Amniotic stem cell (primary cell): ENCODE measurements at places on chromosomes 3 and 15.

DNA sequence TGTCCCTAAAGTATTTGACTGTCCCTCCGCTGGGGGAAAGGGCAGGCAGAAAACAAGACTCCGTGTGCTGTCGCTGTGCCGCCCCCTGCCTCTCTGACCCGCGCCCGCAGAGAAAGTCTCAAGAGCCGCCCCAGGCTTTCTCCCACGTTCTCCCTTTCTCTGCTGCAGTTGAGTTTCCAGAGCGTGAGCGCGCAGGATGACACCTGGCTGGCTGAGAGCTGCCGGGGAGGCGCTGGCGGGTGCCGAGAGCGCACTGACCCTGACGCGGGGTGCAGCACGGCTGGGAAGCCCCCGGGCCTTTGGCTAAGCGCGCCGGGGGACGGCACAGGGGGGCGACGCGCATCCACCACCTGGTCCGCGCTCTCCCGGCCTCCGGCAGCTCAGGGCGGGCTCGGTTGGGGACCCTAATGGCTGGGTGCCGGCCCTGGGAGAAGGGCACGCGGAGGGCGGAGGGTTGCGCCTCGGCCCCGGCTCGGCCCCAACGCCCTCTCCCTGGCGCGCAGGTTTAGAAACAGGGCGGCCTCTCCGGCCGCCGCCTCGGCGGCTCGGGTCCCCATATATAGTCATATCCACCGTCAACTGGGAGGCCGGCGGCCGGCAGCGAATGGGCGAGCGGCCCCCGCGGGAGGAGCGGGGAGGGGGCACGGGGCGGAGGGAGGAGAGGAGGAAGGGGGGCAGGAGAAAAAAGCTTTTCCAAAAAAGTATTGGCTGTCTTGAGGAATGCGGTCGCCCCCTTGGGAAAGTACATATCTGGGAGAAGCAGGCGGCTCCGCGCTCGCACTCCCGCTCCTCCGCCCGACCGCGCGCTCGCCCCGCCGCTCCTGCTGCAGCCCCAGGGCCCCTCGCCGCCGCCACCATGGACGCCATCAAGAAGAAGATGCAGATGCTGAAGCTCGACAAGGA is at the start of gene TPM1:
TPM1 (plus strand) TSS at position 774 of the 903 bp plus-strand sequence; CDS start at position 857, 83 bp downstream.
- DNase-seq: peak; percentile 92

- no peak for DNase-seq
Observed at GRCh38 chr3:111032677-111033076, 38.9 kb upstream of the NECTIN3 start.

DNA sequence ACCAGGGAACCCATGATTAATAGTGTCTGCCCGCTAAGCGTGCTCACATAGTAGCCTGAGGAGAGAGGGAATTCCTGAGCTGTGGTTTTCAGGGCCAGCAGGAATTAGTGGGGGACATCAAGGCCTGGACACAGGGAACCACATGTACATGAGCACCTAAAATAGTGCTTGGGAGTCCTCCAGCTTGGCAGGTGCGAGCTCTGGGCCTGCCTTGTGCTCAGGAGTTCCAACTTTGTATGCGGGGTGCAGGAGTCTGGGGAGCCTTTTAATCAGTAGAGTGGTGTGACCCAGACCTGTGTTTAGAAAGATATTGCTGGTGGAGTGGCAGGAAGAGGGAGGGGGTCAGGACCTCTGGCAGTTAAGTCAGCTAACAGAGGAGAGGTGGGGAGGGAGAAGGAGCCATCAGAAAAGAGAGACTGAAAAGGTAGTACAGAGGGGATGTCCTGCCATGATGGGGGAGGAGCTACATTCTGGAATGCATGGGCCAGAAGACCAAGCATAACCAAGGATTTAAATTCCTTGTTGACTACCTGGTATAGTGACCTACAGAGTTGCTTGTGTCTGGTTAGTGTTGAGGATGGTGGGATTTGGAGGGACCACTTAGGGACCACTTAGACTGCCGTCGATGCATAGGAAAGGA is 1.9 kb downstream of the DAG1 start:
- no peak for DNase-seq

GRCh38 chr3:152466784-152467183 is 198.1 kb downstream of the MBNL1 start:
- peak; percentile 23 for DNase-seq

GRCh38 chr3:117036259-117036799 is 326.8 kb downstream of the TUSC7 start:
- peak; percentile 46 for DNase-seq

DNA sequence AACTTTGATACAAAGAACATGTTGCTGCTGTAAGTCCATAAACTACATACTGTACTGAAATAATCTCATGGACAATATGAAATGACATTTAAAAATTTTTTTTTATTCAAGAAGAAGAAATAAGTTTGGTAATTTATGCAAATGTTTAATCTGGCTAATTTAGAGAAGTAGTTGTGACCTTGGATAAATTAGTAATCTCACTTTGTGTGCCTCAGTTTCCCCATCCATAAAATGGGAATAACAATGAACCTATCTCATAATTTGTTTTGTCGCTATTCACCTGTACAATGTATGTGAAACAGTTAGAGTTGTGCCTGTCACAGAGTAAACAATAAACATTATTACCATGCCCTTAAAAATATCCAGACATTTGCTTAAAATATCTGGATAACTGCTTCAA is 15.3 kb upstream of the DPH6 start:
- no peak for DNase-seq

GRCh38 chr3:10495003-10495402 is 10.4 kb downstream of the ATP2B2 start:
- DNase-seq: no peak

DNA sequence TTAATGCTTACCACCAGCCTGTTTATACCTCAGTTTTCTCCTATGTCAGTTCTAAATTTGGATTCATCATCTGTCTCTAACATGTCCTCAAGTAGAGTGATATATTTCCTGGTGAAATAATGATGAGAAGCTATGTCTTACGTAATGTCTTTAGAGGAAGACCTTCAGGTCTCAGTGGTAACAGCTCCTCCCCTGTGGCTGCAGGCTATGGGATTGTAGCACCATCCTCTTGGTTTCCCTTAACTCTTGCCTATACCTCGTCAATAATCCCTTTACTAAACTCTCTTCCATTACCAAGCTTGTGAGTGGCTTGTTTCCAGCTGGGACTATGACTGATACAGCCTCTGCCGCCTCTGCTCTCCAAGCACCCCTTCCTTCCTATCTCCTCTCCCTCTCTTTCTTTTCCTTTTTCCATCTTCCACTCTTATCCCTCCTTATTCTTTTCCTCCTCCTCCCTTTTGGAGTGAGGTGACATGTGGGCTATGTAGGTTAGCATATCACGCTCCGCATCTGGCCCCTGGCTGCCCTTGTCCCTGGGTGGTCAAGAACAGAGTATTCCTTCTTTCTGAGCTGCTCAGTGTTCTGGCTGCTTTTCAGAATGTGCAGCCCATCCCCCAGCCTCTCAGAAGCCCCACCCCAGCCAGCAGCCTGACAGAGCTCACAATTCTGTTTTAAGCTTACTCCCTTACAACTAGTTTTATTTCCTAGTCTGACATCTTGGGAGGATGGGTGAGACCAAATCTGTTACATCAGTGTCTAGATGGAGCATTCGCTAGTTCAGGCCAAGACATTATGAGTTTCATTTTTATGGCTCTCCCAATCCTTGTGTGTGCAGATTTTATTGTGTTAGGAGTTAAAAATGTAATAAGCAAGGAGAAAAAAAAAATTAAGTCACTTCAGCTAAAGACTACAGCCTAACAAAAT is 75.0 kb upstream of the RNU6-1 start:
- no peak for DNase-seq

- no peak for DNase-seq
Observed at GRCh38 chr15:38299216-38299615, 46.6 kb downstream of the SPRED1 start.

GRCh38 chr3:127012091-127012490 is 29.2 kb downstream of the PLXNA1 start:
- no peak for DNase-seq

- DNase-seq: no peak
Observed at GRCh38 chr15:100786139-100786531, 93.5 kb upstream of the ALDH1A3 start.

DNA sequence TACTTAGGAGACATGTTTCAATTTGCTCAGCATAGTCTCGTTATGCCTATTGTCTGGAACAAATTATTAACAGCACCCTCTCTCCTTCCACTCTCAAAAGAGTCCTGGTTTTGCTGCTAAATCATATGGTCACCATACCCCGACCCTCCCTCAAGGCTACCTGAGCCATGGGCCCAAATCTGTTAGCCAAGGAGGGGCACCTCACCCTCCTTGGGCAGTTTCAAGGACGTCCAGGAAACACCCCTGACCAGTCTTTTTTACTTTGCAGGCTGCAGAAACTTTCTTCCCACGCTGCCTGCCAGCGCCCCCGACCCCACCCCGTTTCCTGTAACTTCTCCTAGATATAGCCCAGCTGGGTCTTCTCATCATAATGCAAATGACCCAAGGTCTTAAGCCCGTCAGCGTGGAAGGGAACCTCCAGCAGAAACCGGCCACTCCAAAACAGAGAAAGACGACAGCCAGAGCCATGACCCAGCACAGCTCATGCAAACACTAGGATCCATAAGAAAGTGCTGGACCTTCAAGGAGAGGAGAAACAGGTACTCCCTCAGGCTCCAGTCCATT is 62.3 kb downstream of the ADCY5 start:
- no peak for DNase-seq

- peak; percentile 91 for DNase-seq
Observed at GRCh38 chr3:10366651-10367101, 45.8 kb upstream of the SEC13 start.

GRCh38 chr15:68310804-68311463 is 33.4 kb downstream of the FEM1B start:
- no peak for DNase-seq

- peak; percentile 73 for DNase-seq
Observed at GRCh38 chr15:35545824-35546510, at the start of gene DPH6. TSS of gene DPH6 (minus strand) at chr15:35546165. CDS start at chr15:35546141, 24 bp downstream.

DNA sequence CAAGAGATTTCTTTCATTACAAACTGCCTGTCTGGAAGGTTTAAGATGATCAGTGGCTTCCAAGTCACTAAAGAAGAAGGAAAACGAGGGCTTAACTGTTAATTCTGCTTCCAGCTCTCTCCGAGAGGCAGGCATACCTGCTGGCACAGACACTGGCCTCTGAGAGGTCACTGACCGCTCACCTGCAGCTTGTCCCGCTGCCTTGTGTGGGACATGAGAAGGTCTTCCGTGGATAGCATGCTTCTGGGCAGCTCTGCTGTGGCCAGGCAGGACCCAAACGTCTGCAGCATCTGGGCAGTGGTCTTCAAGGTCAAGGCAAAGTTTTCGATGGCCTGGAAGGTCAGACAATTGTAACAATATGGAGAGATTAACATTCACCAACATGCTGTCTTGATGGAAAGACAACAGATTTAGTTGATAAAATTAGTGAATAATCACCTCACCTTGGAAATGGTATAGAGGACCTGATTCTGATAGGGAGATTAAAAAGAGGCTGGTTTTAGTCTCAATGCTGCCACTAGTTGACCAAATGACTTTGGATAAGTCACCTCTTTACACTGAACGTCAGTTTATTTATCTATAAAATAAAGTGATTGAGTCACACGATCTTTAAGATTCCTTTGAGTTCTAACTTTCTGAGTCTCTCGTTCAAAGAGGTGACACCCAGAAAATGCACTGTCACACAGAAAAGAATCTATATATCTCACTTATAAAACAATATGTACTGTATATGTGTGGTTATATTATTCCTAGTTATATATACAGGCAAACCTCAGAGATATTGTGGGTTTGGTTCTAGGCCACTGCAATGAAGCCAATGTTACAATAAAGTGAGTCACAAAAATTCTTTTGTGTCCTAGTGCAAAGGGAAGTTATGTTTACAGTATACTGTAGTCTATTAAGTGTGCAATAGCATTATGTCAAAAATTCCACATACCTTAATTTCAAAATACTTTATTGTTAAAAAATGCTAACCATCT is 65.1 kb downstream of the B3GNT5 start:
- DNase-seq: no peak

- no peak for DNase-seq
Observed at GRCh38 chr3:47288966-47289910, 6.5 kb downstream of the KLHL18 start.
